Activated naive CD4-positive, alpha-beta T cell treated with anti-CD3 and anti-CD28 coated beads, Interleukin-2, amount 50 U/mL, for 72 hours (primary cell): ENCODE measurements at places on chromosomes 7 and 10. TPM values are rescaled to one million over a fixed set of nuclear protein-coding genes. Genes with fewer than 3 reads are reported as not detected.

C10orf120 gene
- total RNA-seq, result not detected

GIMAP7 gene
- 79.9 TPM for total RNA-seq

TDRD1 gene
- total RNA-seq, result 0.31 TPM

PDE6C gene
- not detected for total RNA-seq

GPR15LG gene
- not detected for total RNA-seq

CRYGN gene
- total RNA-seq, result not detected

NOC3L gene
- 44.3 TPM for total RNA-seq

JAKMIP3 gene
- total RNA-seq, result 0.82 TPM

OR2A1 gene
- total RNA-seq, result not detected

NXPH1 gene
- not detected for total RNA-seq

CLEC5A gene
- not detected for total RNA-seq

GPR37 gene
- not detected for total RNA-seq

DIP2C gene
- 1.7 TPM for total RNA-seq

DNA sequence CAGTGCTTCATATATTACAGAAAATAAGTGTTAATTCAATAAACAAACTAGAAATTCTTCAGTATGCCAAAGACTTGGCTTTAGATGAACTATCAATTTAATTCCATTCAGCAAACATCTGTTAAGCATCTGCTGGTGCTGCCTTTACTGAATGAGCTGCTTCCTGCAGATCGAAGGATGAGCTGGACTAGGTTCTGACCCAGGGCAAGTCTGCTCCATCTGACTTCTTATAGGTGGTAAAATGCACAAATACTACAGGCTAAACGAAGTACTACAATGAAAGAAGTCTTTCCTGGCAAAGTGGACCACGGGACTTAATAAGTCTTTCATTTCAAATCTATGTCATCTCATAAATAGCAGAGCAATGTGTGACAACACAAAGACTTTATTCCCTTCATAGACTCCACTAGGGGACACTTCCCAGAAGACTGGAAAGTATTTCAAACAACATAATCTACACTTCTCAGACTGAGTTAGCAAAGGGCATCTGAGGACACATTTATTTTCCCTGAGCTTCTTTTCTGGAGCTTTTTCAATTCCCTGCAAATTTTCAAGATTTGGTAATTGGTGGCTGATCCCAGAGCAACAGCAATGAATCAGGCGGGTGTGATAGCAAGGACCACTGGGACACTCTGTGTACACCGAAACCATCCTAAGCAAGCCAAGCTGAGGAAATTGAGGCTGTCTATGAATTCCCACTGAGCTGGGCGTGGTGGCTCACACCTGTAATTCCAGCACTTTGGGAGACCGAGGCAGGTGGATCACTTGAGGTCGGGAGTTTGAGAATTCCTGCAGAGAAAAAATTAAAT, 108.9 kb upstream of the FRMD4A start:
- DNase-seq, result no peak

DNA sequence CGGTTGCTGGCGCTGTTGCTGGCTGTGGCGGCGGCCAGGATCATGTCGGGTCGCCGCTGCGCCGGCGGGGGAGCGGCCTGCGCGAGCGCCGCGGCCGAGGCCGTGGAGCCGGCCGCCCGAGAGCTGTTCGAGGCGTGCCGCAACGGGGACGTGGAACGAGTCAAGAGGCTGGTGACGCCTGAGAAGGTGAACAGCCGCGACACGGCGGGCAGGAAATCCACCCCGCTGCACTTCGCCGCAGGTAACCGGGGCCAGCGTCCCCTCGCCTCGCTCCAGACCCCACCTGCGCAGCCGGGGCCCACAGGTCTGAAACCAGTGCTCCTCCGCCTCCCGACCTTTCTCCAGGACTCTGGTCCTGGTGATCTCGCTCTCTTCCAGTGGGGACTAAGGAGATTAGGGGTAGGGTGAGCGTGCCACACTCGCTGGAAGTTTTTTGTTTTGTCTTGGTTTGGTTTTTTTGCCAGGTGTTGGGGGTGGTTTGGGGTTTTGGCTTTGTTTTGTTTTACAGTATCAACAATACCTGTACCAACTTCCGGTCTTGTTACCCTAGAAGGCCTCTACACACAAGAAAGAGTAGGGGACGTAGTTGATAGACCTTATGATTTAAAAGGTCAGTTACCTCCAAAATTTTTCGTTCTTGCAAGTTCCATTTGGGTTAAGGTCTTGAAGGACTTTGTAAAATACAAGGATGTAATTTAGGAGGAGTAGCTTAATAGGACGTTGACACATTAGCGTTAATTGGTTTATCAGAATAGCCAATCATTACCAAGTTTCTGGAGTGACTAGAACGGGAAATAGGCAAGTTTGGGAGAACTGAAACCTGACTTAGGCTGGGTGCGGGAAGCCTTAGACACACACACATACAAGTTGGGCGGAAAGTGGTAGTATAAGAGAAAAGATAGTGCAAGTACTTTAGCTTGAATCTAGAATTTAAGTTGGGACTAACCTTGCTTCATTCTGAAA, 704 bp downstream of the TNKS2 start:
- peak; percentile 52 for DNase-seq

DNA sequence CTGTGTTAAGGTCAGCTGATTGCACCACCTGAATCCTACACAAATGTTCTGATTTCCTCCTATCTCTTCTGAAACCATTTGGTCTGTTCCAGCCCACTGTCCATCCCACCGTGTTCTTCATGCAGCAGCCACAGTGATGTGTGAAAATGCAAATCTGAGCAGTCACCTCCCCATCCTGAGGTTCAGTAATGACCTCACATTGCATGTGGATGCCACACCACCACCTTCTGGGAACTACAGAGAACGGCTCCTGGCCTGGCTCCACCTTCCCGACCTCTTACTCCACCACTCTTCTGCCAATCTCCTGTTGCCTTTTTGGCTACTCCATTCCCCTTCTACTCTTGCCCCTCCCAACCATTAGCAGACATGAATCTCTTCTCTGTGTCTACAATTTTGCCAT, 244.4 kb downstream of the TNS3 start:
- no peak for DNase-seq

DNA sequence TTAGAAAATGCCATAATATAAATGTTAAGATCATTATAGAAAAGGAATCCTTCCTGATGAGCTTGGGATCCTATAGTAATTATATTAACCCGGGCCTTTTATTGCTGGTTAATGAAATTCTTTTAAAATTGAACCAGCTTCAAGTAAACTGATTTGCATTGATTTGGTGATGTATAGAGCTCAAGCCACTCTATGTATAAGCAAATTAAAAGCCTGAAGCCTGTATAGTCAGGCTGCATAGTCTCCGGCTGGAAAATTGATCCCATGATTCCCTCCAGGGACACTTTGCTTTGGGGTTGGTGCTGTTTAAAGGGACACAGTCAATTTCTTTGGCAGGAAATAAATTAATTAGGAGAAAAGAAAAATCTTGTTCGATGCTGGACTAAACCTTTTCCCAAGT, 199.1 kb downstream of the HERPUD2 start:
- DNase-seq, result no peak

DNA sequence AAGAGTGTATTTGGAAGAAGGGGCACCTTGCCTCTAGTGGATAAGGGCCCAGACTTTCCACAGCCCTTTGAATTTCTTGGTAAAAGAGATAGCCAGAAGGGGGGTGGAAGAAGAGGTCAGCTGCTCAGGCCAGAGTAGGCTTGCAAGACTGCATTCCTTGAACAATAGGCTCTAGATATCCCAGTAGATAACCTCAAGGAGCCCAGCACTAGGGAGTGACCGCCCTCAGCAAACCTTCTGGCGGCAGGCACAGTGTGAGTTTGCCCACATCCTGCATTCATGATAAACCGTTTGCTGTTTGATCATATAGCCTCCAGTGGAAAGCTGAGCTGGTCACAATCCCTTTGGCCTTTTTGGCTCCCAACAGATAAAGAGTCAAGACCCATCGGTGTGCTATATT, 70.5 kb downstream of the NPY start:
- no peak for DNase-seq

DNA sequence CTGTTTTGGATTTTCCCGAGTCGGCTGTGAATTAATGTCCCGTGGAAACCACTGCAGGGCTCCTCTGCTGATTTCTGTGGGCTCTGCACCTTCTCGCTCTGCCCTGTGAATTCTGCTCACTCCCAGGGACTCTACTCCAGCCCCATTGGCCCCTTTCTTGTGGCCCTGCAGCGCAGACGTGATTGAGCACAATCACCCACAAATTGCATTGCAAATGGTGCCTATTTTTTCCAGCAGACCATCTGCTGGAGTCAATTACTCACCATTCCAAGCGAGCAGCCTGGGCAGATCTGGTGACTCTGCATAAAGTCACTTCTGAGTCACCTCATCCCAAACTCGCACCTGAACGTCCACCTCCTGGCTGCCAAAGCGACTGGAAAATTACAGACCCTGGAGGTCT, 235.8 kb downstream of the PAXIP1 start:
- no peak for DNase-seq

GRCh38 chr7:80622541-80622940, 15.9 kb upstream of the CD36 start:
- no peak for DNase-seq

GRCh38 chr7:158592541-158592940, 4.9 kb upstream of the PTPRN2 start:
- no peak for DNase-seq

DNA sequence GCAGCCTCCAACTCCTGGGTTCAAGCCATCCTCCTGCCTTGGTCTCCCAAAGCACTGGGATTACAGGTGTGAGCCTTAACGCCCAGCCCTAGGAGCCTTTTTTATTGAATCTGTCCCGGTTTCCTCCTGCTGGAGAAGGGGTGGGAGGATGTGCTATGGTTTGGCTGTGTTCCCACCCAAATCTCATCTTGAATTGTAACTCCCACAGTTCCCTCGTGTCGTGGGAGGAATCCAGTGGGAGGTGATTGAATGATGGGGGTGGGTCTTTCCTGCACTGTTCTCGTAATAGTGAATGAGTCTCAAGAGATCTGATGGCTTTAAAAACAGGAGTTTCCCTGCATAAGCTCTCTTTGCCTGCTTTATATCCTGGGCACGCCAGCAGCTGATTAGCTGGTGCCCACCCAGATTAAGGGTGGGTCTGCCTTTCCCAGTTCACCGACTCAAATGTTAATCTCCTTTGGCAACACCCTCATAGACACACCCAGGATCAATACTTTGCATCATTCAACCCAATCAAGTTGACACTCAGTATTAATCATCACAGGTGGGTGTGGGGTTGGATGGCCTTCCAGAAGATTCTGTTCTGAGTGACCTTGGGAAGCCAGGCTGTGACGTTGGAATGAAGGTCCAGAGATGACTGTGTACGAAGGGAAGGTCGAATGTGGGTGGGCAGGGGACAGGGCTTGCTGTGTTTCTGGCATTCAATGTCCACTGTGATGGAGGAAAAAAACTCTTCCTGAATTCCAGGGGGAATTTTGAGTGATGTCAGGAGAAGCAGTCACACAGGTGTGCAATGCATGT, 33.8 kb upstream of the CUX1 start:
- DNase-seq, result no peak

- no peak for DNase-seq
These were observed 51.0 kb downstream of the SLC13A1 start for GRCh38 chr7:123148813-123149212.

GRCh38 chr7:37759526-37759925, 76.0 kb downstream of the GPR141 start:
- DNase-seq, result no peak

GRCh38 chr10:84798312-84798711, 469.9 kb downstream of the CCSER2 start:
- no peak for DNase-seq

DNA sequence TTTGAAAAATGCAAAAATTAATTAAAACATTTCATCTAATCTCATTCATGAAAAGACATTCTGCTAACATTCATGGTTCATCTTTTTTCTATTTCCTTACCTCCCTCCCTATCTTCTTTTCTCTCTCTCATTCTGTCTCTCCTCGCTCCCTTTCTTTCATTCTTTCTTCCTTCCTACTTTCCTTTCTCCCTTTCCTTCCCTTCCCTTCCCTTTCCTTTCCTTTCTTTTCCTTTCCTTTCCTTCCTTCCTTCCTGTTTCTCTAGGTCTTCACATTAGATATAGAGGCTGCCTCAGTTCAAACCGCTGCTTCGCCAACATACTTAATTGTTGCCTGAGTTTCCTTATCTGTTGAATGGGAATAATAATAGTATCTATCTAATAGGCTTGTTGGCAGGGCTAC, 21.9 kb downstream of the SFRP4 start:
- no peak for DNase-seq

DNA sequence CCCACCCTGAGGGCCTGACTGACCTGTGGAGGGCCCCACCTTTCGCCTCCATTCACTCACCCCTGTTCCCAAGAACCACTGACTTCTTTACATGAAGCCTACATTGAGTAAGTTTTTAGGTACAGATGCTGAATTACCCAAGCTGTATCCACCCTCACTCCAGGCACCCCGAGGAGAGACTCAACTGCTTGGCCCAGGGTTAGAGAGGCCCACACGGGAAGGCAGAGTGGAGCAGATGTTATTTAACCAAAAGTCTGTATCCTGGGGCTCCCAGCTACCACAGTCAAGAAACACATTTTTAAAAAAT, 213.1 kb upstream of the FRMD4A start:
- DNase-seq, result no peak

- DNase-seq, result no peak
These were observed 81.4 kb downstream of the ORC5 start for GRCh38 chr7:104126411-104126841.

DNA sequence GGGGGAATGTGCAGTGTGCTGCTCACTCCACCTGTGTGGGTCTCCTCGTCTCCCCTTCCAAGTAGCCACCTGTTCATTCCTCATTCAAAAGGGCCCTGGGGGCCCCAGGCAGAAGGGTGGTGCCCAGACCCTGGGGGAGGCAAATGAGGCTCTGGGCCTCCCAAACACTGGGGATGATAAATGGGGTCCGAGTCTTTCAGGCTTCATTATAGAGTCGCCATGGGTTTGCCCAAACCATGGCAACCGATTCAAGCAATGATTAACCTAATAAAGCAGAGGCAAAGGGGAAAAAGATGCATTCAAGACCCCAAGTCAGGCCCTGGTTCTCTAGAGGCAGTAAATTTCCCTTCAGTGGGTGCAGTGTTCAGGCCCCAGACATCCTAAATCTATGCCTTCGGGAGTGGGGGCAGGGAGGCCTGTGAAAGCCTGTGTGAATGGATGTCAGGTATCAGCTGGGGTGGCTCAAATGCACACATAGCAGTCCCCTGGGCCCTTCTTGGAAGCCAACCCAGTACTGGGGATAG, 10.4 kb downstream of the NEUROG3 start:
- no peak for DNase-seq

DNA sequence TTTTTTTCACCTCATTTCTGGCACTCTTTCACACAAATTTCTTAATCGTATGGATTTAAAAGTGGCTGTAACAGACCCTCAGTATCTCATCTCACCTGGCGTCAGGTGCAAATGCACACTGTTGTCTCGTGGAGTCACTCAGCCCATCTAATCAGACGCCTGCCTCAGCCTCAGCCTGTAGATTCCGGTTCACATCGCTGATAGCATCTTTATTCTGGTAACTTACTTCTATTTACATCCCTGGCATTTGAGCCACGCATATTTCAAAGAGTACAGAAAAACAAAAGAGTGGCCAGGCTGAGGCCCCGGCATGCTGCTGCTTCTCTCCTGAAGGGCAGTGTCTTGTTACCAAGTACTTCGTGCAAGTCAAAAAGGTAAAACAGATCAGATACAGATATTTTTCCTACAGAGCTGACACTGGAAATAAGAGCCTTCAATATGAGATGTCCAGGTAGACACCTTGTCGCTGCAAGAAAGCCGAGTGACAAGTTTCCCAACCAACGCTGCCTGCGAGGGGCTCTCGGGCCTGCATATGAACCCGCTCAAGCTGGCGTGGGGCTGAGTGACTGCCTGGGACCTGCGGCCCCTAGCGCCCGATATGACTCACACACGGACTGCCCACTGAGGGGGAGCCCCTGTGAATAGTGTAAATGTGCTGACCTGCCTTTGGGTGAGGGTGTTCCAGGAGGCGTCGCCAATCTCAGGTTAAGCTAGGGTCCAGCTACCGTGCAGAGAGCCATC, 4.3 kb downstream of the VIPR2 start:
- DNase-seq, result no peak

GRCh38 chr7:17580856-17581255, 282.4 kb downstream of the AHR start:
- DNase-seq, result no peak
